CD4-positive, alpha-beta T cell treated with Interleukin-15 for 4 hours (primary cell): ENCODE measurements at places on chromosomes 16 and 17.

GRCh38 chr16:4679156-4679849 lies 14.1 kb upstream of the NUDT16L1 start:
- DNase-seq = no peak

GRCh38 chr16:49543631-49543946 lies 170.0 kb downstream of the C16orf78 start:
- no peak for DNase-seq

- no peak for DNase-seq
Measured at GRCh38 chr17:78995761-78996451, 13.7 kb downstream of the CANT1 start.

DNA sequence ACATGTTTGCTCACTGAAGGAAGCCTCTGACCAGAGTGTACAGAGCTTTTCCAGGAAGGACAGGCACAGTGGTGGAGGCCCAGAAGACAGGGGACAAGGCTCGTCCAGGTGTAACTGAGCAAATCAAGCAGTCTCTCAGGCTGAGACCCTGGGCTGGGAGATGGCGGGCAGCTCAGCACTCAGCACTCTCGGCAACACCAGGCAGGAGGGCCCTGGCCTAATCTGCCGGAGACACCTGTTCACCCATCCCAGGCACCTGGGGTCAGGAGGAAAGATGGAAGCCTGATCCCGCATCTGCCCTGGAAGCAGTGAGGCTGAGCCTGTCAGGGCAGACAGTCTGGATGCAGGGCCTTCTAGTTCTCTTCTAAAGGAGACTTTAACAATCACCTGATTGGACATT lies 4.8 kb downstream of the RASL10B start:
- DNase-seq = no peak

GRCh38 chr17:72498364-72499210 lies 377.8 kb downstream of the SOX9 start:
- no peak for DNase-seq

- DNase-seq = no peak
Measured at GRCh38 chr17:74015990-74016389, 187.5 kb upstream of the RPL38 start.
